Naive thymus-derived CD4-positive, alpha-beta T cell (primary cell): ENCODE measurements at places on chromosomes 13 and 19. TPM values are rescaled to one million over a fixed set of nuclear protein-coding genes. Genes with fewer than 3 reads are reported as not detected.

Gene FFAR2
- polyA plus RNA-seq = not detected

Gene ZNF878
- not detected for polyA plus RNA-seq

Gene ZNF471
- polyA plus RNA-seq = 1.6 TPM

Gene IGSF23
- polyA plus RNA-seq = not detected

Gene F10
- polyA plus RNA-seq = not detected

Gene COG3
- polyA plus RNA-seq = 26.5 TPM
